NCI-H187 treated with DMSO at 0.1 percent for 48 hours (cell line): ENCODE measurements at places on chromosomes 2 and 18.

DNA sequence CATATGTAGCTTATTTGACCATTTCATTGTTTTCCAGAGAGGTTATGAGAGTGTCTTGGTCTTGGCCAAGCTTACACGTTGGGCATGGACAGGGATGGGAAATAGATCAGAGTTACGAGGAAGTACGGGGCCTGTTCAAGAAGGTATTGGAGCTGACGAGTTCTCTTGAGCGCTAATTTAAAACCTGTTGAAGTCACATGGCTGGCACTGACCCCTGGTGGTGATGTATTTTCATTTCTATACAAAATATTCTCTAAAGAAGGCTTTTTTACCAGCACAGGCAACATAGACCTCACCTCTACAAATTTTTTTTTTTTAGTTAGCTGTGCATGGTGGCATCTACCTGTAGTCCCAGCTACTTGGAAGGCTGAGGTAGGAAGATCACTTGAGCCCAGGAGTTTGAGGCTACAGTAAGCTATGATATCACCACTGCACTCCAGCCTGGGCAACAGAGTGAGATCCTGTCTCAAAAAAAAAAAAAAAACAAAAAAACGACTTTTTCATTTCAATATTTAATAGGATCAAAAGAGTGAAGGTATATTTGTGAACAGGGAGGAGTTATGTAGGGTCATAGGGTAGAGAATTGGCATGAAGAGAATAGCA, 19.6 kb downstream of the UGP2 start:
- no peak for DNase-seq

DNA sequence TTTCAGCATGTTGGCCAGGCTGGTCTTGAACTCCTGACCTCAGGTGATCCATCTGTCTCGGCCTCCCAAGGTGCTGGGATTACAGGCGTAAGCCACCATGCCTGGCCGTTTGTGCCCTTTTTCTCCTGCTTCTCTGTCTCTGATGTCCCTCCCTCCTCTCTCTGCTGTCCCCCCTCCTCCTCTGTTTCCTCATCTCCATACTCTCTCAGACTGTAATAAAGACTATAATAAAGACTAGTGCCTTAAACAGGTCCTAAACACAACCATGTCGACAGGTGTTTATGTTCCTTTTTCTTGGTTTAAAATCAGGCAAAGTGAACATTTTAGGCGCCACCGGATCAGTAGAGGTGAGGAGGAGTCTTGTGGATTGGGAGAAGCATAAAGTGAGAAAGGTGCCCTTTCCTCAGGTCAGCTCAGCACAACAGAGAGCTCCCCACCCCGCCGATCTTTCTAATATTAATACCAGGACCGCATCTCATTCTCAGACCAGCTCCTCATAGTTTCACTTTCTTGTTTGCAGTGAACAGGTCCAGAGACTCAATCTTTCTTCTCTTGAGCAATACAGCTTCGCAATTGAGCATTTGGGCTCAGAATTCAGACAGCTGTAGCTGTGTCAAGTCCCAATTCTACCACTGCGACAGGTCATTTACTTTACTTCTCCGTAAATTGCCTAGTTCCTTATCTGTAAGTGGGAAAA, 23.7 kb downstream of the TIMM21 start:
- DNase-seq: no peak

DNA sequence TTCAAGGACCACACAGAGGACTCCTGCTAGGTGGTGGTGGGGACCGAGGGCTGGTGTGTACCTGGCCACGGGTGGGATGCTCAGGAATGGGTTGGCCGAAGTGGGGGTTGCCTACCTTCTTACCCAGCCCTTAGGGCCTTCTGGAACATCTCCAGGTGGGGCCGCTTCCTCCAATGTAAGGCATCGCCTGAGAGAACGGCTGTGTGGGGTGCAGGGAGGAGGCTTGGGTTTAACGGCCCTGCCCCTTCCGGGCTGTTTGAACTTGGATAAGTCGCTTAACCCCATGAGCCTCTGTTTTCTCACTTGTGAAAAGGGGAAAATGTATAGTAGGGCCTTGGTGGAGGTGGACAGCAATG, 35.0 kb downstream of the EMILIN2 start:
- DNase-seq: no peak

DNA sequence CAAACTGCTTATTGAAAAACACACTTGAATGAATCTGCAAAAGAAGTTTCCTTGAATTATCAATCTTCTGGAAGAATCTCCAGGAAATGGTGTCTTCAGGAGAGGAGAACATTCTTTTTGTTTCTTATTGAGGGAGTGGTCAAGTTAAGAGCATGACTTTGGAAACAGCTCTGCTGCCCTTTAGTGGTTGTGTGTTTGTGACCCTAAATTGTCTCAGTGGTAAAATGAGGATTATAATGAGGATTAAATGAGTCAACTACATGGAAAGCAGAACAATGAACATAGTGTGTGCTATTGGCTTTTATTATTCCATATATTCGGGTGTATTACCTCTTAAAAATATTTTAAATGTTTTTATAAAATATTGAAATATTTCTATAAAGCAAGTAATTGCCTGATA, 44.8 kb upstream of the TANC1 start:
- no peak for DNase-seq

GRCh38 chr18:52334896-52335295, 5.1 kb upstream of the DCC start:
- DNase-seq: no peak

DNA sequence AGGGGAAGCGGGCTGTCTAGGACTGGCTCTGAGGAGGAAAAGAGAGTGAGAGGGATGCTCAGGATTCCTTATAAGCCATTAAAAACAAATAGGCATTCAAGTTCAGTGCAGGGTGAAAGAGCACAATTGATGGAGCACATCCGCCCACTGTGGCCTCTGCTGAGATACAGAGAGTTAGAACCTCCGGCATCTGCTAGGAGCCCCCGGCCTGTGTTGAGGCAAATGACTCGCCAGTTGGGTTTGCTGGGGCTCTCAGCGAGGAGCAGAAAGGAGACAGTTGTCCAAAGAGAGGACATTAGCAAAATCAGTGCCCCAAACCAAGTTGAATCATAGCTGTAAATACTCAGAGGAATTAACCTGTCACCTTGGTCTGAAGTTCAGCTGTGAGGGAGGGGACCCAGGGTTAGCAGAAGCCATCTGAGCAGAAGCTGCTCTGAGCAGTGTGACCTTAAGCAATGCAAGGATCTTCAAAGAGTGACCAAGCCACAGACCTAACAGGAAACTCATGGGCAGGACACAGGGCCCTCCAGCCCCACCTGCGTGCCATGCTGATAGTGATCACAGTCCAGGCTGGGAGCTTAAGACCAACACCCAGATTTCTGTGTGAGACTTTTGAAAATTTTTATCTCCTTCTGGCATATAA, 23.3 kb upstream of the IL18RAP start:
- no peak for DNase-seq

DNA sequence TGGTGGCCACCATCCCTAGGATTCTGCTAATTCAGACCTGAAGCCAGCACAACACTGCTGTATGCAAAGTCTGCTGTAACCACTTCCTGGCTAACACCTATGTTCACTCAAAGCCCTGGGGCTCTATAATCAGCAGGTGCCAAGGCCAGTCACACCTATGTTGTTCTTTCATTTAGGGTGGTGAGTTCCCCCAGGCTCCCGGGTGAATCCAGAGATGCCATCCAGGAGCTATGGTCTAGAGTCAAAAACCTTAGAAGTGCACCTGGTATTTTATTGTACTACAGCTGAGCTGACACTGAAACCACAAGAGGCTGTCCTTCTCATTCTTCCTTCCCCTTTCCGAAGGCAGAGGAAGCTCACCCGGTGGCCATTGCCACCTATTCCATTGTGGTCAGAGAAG, 46.2 kb upstream of the CCDC141 start:
- DNase-seq: no peak

GRCh38 chr2:10493634-10494281, 45.6 kb upstream of the ODC1 start:
- DNase-seq: no peak

- DNase-seq: no peak
These were observed 15.0 kb downstream of the TPGS2 start for GRCh38 chr18:36813824-36814223.

DNA sequence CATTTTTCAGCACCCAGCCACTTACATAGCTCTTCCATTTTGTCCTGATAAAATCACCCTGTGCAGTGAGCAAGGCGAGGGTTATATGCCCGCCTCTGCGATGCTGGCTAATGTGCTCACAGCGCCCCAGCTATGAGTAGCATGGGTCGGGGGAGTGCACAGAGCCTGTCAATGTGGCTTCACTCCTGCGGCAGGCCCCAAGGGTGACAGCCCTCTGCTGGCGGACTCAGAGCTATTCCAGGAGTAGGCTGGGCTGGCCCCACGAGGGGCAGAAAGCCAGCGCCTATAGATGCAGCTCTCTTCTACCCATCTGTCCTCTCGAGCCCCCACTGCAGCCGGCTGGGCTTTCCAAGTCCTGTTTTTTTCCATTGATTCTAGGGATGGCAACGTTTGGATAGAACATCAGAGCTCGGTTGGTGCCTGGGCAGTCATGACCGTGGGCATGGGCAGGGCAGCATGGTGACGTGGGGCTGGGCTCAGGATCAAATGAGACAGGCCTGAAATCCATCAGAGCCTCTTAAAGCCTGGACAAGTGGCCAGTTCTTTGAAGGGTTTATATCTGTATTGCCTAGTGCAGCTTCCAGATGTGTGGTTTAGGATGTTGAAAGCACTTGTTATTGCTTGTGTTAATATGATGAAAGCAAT, 134.7 kb downstream of the MCFD2 start:
- no peak for DNase-seq

DNA sequence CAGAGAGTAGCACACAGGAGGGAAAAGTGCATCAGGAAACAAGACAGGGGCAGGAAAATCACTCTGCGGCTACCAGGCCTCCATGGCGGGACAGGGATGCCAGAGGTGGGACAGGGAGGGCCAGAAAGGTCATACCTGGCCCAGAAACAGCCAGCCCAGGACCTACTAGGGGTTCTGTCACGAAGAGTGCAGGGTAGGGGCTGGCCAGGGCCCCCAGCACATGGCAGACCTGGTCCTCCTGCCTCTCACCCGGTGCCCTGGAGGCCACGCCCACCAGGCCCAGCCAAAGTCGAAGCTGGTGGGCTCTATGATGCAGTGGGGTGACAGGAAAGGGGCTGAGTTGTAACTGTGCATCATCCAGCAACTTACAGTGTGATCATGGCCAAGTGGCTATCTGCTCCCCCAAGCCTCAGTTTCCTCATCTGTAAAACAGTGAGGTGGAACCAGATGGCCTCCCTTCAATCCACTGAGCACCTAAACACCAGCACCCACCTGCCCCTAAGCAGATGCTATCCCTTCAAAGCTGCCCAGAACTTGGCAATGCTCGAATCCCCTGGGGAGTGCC, 10.6 kb downstream of the CYP26B1 start:
- no peak for DNase-seq

DNA sequence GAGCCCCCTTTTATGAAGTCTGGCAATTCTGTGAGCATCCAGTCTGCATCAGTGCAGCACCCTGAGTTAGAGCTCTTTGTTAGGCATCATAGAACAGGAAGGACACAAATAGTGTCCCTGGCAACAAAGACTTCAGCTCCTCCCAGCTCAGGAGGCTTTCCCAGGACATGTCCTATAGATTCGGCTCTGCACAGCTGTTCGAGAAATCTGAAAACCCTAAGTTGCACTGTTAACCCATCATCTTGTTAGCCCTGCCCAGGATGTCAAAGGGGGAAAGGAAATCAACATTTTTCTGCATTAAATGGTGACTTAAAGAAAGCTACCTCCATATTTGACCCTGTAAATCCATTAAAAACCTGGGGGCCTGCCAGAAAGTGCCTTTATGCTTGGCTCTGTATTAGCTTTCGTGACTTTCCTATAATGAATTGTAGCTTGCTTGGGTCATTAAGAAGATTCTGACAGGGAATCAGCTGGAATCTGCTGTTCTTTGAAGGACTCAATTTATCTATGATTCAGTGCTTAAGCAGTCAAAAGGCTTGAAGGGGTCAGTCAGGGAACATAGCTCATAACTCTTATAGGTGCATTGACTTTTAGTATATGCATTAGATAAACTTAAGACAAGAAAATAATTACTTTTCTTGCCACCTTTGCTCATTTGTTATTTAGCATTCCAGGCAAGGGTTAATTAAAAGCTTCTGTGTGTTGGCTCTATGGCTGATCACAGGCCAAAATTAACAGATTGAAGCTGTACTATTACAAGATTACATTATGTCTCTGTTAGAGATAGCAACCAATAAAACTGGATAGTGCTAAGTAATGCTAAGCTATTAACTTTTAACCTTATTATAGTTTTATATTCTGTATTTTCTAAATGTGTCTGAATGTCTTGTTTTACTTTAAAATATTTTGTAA, 20.6 kb downstream of the ERMN start:
- DNase-seq: no peak

DNA sequence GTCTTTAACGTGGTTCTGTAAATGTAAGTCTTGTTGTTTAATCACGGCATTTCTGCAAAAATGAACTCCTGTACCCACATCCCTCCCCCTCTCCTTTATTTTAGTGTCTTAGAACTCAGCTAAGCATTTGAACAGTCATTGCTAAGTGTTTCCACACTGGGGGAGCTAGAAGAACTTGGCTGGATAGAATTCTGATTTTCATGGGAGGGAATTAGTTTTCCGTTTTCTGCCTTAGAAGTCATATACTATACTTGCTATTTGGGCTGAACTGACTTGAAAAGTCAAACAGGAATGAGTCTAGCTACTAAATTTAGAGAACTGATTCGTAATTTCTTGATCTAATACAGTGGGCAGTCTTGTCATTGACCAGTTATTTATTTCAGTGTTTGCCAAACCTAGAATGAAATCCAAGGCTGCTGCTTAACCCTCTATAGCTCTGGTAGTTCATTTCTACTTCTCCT, 61.1 kb downstream of the FMNL2 start:
- DNase-seq: no peak
